ENCODE measurements at places on chromosomes 1 and 21.

DNA sequence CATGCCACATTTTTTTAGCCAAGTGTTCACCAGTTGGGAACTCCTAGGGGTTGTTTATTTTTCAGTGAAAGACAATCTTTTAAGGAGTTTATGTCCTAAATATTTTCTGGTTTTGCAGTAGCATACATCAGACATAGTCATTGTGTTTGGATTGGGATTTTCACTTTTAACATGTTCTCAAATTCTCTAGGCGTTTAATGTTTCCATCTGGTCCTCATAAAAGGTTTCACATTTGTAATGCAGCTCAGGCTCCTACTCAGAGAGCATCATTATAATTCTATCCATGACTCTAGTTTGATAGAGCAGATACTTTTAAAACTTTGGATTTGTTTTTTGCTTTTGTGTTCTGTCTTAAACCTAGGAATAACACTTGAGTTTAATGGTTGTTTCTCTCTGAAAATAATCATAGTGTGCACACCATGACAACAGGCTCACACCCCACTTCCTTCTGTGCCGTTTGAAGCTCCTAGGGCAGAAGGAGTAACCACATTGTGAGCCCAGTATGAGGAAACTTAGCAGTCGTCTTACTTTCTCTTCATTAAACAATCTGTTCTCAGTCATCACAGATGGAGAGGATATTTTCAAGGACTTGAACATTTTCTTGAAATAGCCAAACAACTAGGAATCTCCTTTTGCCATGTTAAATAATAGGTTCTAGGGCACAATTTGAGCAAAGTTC is 219.6 kb downstream of the PDE4B start:
- DNase-seq: no peak

DNA sequence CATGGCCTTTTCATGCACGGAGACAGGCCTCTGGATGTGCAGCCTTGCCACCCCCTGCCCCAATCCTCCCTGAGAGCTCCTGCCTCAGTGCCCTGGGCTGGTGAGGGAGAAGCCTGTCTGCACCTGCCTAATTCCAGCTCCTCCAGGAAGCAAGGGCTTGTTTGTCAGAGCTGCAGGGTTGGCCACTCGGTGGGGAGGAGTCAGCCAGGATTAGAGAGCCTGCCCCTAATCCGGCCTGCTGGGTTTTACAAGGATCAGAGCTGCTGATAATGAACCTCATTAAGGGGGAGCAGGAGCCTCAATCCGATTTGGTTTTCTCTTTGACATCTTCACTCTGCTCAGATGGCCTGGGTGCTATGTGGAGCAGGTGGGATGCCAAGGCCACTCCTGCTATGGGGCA is 31.9 kb upstream of the LHX4 start:
- no peak for DNase-seq

DNA sequence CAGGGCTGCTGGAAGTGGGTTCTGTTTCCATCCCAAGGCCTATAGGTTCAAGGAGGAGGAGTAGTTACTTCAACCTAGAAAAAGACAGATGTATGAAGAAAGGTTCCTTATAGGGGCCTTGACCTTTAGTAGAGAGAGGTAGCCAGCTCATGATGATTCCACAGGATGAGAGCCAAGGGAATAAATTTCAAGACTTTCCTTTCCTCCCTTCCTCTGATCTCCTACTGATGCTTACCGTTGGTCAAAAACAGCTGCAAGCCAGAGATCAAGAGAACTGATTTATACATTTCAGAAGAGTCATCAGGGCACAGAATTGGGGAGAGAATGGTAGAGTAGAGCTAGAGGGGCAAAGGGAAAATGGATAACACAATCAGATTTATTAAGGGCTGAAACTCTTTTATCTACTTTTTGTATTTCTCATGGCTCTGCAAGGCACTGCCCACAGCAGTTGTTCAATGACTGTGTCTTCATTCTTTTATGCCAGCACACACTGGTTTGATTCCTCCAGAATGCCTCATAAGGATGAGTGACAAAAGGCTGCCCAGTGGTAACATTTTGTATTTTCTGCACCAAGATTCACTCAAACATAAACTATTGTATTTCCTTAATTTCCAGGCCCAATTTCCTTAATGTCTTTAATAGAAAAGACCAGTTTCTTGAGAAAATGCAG is 37.4 kb downstream of the AK5 start:
- DNase-seq: no peak

DNA sequence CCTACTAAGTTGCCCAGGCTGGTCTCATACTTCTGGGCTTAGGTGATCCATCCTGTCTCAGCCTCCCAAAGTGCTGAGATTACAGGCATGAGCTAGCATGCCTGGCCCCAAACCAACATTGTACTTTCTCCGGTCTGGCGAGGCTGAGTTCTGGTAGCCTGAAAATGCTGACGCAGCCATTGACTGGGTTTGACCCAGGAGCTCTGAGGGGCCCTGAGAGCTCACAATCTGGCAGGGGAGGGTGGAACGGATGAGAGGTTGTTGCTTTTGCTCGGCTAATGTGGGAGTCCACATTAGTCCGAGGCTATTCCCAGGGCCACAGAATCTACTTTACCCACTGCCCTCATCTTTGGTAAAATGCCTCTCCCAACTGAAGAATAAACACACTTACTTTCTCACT is 35.1 kb upstream of the PARP1 start:
- no peak for DNase-seq

GRCh38 chr1:234325878-234326496 is 47.3 kb upstream of the COA6 start:
- DNase-seq: no peak

GRCh38 chr1:24864370-24864777 is 65.7 kb downstream of the RUNX3 start:
- no peak for DNase-seq

GRCh38 chr1:156281281-156281680 is 1.3 kb downstream of the SMG5 start:
- no peak for DNase-seq

DNA sequence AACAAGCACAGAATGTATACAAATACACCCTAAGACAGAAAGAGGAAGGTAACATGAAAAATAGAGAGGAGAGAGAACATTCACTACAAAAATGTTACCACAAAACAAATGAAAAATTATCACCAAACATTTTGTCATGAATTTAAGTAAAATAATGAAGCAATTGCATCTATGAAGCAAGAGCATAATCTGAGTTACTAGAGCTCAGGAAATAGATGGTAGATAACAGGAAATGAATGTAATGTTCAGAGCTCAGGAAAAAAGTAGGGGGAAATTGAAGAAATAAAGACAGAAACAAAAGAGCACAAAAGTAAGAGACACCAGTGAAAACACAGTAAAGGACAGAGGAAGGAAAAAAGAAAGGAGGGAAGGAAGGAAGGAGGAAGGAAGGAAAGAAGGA is 19.4 kb downstream of the SEC16B start:
- DNase-seq: no peak

- no peak for DNase-seq
Measured at GRCh38 chr1:106608841-106609240, 447.6 kb upstream of the PRMT6 start.

DNA sequence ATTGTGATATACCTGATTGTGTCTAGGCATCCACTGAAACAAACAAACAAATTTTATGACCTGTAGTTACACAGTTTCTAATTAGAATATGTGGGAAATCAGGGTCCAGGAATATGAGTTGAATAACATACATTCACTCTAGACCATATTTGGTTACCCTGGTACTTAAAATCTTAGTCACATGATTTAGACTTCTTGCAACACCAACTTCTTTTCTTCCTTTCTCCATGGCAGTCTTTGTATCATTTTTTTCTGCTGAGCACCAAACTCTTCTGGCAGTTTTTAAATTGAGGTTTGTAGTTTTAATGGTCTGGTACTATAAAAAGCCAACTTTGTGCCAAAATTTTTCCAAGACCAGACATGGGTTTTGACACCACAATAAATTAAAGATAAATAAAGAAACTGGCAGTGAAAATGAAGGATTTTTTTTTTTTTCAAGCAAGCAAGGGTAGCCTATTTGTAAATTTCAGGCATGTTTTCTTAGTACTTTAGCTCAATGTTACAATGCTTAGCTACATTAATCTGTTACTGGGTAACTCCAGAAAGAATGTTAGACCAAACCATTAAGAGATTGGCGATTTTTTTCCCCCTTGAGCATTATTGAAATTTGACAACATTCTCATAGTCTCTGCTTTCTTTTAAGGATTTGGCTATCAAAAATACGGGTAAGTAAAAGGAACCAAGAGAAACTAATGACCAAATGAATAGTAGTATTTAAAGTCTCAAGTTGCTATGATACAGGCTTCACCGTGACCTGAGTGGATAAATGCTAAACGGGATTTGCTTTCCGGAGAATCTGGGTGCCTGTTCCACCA is 108.5 kb downstream of the NFIA start:
- no peak for DNase-seq

- DNase-seq: no peak
Measured at GRCh38 chr1:212586206-212587015, 22.1 kb upstream of the ATF3 start.

DNA sequence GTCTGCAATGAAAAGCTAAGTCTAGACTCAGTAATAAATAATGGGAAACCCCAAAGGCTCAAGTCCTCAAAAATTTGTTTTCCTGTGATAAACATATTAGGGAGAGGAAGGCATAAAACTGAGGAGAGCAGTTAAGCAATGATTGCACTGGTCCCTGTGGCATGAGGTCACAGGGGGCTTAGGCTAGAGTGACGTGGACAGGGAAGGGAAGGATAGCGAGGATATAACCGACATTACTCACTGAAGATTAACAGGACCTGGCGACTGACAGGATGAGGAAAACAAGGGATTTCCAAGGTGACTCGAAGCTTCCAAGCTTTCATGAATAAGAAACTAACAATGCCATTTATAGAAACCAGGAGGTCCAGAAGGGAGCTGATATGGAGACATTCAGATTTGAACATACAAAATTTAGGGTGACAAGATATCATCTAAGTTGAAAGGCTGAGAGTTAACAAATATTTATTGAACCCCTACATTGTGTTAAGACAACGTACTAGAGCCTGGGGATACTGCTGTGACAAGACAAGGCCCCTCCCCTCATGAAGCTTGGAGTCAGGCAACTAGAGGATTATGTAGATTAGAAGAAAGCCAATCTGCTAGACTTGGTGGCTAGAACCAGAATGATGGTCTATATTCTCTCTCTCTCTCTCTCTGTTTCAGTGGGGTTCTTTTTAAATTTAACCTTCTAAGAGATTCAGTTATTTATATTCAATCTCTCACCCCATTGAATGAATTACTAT is 33.2 kb upstream of the PKN2 start:
- no peak for DNase-seq

GRCh38 chr1:60904099-60904851 is 178.1 kb upstream of the NFIA start:
- no peak for DNase-seq

DNA sequence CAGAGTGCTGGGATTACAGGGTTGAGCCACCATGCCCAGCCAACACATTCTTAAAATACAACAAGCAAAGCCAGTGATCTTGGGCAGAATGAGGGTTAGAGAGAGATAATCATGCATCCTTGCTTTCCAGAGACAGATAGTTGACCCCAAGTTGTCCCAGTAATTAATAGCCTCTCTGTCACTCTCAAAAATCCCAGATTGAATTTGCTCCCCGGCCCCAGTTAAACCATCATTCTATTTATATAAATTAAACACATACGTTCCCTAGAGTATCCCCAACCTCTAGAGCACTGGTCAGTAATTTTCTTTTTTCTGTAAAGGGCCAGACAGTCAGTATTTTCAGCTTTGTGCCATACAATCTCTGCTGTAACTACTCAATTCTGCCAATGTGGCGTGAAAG is 16.4 kb upstream of the TARDBP start:
- DNase-seq: no peak

DNA sequence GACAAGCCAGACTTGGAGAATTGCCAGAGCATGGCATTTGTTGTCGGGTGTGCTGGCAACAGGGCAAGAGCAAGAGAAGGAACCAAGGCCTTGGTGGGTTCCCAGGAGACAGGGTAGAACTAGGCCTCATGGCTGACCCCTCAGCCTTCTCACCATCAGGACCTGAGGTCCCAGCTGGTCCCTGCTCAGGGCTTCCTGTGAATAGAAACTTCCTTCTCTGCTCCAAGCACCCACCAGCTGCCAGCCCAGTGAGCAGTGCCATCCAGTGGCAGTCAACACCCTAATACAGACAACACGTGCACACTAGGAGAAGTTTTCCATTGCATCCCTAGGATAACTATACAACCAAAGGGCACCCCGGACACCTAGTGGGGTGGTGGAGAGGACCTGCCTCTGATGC is 22.8 kb downstream of the S100A6 start:
- no peak for DNase-seq

DNA sequence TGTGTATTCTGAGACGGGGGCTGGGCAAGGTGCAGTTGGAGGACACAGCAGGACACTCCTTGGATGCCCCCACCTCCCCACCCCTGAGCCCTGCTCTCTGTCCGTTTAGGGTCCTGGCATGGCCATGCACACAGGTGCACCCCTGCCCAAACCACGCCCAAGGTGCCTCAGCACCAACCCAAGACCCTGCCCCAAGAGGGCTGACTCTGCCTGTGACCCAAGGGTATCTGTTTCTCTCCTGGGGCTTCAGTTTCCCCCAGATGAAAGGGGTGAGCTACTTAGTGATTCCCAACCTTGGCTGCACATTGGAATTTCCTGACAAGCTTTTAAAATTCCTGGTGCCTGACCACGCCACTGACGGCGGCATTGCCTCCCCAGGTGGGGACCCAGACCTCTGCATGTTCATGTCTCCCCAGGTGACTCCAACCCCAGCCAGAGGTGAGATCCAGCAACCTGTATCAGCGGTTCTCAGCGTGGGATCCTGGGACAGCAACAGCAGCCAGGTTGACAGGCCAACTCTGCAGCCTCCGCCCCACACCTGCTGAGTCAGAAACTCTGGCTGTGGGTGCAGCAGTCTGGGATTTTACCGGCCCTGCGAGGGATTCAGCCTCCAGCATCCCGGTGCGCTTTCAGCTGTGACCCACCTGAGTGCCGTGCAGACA is 483.4 kb downstream of the NPHP4 start:
- no peak for DNase-seq

DNA sequence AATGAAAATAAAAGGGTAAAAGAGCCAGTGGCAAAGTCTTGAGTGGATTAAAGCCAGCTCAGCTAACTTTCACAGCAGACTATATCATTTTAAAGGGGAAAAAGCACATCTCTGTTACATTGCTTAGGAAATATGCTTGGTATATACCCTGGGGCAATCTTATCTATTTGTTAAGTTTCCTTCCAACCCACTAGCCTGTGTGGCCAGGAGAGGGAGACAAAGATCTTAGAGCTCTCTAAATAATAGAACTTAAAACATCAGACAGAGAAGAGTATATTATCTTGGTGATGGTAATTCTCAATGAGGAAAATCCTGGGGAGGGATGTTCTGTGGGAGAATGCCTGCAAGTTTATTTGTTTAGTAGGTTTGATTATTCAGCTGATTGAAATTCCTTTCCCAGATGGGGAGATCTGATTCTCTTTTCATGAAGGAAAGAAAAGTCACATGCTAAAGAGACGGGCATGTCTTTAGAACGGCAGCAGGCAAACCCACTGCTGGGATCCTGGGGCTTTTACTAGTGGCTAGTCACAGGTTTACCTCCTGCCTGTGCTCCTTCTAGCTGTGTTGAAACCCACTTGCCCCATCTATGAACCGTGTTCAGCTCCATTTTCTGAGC is 3.6 kb downstream of the KCNE2 start:
- DNase-seq: no peak

GRCh38 chr21:41152147-41152546 is 15.8 kb upstream of the BACE2 start:
- DNase-seq: no peak

- no peak for DNase-seq
Measured at GRCh38 chr21:16676391-16676790, 836.5 kb upstream of the CXADR start.
